ENCODE measurements at places on chromosomes 12 and 14.

DNA sequence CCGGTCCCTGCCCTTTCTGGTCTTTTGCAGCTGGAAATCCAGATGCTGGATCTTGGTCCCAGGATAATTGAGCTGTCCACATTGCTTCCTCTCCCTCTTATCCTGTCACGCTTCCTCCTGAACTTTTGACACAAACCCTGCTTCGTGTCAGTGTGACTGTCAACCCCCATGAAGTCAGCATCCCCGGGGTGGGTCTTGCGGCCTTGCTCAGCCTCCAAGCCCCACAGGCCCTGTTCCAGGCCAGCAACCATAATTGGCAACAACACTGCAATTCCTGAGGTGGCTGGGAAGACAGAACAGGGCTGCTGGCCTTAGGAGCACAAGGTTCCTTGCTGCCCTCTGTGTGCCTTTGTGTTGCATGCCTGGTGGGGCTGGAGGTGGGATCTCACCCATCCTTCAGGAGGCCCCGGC is 74.9 kb downstream of the NTF3 start:
- DNase-seq = no peak

DNA sequence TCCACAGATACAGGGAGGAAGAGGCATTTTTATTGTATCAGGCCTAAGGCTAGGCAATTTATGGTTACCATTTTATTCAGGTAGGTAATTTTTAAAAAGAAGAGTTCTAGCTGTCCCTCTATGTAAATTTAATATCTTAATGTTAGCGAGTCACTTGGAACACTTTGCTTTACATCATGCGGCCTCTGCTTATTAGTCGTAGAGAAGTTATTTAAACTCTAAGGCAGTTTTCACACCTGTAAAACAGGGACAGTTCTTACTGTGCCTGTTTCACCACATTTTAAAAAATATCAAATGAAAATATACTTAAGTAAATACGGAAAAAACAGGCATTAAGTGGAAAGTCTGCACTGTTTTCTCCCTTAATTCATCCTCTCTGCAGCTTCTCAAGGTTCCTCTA is 71.4 kb upstream of the POC1B start:
- no peak for DNase-seq

DNA sequence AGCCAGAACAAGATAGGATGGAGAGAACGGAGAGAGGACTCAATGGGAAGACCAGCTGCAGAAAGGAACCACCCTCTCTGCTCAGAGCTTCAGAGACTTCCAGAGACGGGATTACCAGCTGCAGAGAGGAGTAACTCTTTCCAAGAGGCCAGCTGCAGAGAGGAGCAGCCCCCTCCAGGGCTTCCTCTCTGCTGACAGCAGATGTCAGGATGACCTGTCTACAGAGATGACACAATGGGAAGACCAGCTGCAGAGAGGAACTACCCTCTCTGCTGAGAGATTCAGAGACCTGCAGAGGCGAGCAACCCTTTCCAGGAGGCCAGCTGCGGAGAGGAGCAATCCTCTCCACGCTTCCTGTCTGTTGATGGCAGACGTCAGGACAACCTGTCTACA is 61.8 kb downstream of the KLRG1 start:
- DNase-seq = no peak

- no peak for DNase-seq
These were observed 456.9 kb upstream of the TMEM132C start for GRCh38 chr12:127810041-127810440.

- DNase-seq = no peak
These were observed 58.0 kb downstream of the FAR2 start for GRCh38 chr12:29207120-29207519.

Data from NCI-H524 treated with DMSO at 0.1 percent for 48 hours (cell line).